ENCODE measurements at places on chromosomes 7 and 10. TPM values are rescaled to one million over a fixed set of nuclear protein-coding genes. Genes with fewer than 3 reads are reported as not detected.

The HTRA1 gene
- total RNA-seq, result 23.1 TPM

The MOSPD3 gene
- total RNA-seq, result 2.2 TPM

The CRTAC1 gene
- total RNA-seq, result not detected

The CRYGN gene
- not detected for total RNA-seq

The HOGA1 gene
- 0.36 TPM for total RNA-seq

The NRP1 gene
- 191 TPM for total RNA-seq

DNA sequence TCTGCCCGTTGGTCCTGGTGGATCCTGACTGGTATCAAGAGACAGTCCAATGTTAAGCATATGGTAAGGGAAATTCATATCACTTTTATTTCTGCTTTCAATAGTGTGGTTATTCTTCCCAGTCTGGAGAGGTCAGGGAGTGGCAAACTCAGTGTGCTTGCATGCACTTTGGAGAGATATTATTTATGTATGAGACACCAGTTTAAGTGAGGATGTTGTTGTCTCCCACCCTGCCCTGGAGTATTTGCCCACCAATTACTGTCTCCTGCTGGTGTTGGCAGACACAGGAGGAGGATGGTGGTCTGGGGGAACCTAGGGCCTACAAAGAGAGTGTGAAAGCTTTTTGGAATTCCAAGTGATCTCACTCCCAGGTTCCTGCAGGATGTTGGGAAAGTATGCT lies 59.7 kb downstream of the OR13A1 start:
- H3K4me1 ChIP-seq, result no peaks in the 10 kb centered on the region
- no peaks in the 10 kb centered on the region for H3K27me3 ChIP-seq
- no peak overlapping the region for H3K4me3 ChIP-seq
- H3K27ac ChIP-seq, result no peak overlapping the region

The OR6V1 gene
- total RNA-seq, result not detected

DNA sequence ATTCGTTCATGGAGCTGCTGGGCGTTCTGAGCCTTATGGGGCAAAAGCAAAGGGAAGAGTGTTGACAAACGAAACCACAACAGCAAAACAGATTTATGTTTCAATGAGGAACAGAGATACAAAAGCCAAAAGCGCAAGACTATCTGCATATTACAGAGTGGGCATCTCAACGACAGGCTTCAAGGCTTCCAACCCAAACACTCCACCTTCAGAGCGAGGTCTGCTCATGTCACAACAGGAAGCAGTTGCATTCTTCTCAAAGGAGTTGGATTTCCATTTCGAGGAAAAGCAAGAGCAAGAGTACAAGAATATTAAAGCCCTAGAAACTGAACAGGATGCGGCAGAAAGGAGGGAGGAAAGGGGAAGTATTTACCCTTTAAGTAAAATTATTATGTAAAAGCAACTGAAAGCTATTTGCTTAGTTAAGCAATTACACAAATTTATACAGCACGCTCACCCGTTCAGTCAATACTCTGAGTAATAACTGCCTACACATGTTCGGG lies 189.3 kb downstream of the ELMO1 start:
- H3K4me1 ChIP-seq, result no peaks in the 10 kb centered on the region
- DNase-seq, result no peak
- no peaks in the 10 kb centered on the region for H3K27me3 ChIP-seq
- no peak overlapping the region for H3K27ac ChIP-seq
- H3K36me3 ChIP-seq, result no peaks in the 10 kb centered on the region

The FLNC gene
- total RNA-seq, result 116 TPM

GRCh38 chr10:133565441-133566294 lies at the start of gene SYCE1:
Gene SYCE1, minus strand, starts transcription at chr10:133565583. Its CDS starts 54 bp downstream, at chr10:133565529.
- no peaks in the 10 kb centered on the region for H3K27me3 ChIP-seq
- no peaks in the 10 kb centered on the region for H3K36me3 ChIP-seq
- no peak for DNase-seq
- no peaks in the 10 kb centered on the region for H3K4me1 ChIP-seq
- no peak within 1 kb of the TSS for H3K4me3 ChIP-seq
- H3K27ac ChIP-seq, result no peak within 1 kb of the TSS
